SW 1271 (cell line): ENCODE measurements at places on chromosomes 16 and 17.

DNA sequence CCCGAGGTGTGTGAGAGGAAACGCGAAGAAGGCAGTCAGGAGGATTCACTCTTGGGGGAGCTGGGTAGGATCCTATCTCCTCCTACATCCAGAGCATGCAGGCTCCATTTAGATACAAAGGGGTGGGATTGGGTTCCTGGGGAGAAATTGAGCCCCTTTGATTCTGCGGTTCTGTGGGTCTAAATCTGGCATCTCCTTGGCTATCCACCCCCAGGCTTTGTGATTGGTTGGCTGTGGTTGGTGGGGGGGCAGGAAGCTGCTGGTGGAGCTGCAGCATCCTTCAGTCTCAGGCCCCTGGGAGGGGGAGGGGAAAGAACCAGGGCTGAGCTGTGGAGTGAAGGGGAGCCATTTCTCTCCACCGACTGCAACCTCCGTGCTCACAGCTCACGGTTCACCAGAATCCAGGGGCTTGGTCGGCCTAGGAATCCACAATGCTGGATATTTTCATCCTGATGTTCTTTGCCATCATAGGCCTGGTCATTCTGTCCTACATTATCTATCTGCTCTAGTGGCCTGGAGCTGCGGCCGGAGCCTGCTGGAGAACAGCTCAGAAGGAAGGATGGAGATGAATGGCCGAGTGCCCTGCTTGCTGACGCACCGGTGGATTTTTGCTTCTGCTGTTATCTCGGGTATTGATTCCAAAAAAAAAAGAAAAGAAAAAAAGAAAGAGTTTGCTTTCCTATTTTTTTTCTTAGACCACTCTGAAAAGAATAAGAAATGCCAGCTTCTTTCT lies at the start of gene LASP1NB:
TSS of gene LASP1NB (plus strand) at position 352 of the 733 bp plus-strand sequence.
- DNase-seq: no peak

DNA sequence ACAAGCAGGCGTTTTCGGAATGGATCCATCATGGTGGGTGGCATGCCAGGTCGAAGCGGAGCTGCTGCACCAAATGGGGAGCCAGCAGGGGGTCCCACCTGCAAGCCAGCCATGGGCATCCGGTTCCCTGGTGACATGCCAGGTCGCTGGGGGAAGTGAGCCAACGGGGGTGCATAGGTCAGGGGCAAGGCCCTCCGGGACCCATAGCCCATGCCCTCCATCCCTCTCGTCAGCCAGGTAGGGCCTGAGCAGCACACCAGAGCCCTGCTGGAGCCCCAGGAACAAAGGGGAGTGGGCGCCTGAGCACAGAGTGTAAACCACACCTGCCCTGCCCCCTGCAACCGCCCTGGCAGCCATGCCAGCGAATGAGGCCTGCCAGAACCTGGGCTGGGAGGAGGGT lies 5.0 kb downstream of the SMARCD2 start:
- no peak for DNase-seq

DNA sequence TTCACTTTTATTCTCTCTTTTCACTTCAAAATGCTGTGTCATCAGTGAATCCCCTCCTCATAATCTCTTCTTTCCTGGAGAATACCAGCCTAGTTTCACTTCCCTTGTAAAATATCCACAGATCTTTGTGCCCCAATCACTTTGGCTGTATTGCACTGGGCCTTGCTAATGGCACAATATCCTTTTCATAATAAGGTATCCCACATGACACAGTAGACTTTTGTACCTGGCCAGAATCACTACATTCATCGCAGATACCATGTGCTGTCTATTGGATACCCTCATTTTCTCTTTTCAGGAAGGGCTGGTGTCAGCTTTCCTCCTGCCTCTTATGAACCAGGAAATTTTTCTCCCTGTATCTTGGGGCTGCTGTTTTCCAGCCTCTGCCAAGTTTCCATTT lies 25.7 kb upstream of the TOX3 start:
- DNase-seq: no peak

GRCh38 chr16:4455081-4455480 lies 19.3 kb downstream of the NMRAL1 start:
- DNase-seq: no peak

- no peak for DNase-seq
These were observed 74.8 kb downstream of the HS3ST2 start for GRCh38 chr16:22888791-22889190.

GRCh38 chr17:80453998-80454556 lies 22.3 kb downstream of the NPTX1 start:
- no peak for DNase-seq

GRCh38 chr17:47165137-47165536 lies 24.0 kb downstream of the CDC27 start:
- DNase-seq: no peak
